ENCODE measurements at places on chromosomes 6 and 20.

GRCh38 chr6:26452631-26453235, 5.0 kb upstream of the BTN2A1 start:
- no peak for DNase-seq

GRCh38 chr20:51610111-51610510, 67.6 kb upstream of the NFATC2 start:
- no peak for DNase-seq

GRCh38 chr6:160088784-160089533, 32.7 kb upstream of the SLC22A1 start:
- no peak for DNase-seq

DNA sequence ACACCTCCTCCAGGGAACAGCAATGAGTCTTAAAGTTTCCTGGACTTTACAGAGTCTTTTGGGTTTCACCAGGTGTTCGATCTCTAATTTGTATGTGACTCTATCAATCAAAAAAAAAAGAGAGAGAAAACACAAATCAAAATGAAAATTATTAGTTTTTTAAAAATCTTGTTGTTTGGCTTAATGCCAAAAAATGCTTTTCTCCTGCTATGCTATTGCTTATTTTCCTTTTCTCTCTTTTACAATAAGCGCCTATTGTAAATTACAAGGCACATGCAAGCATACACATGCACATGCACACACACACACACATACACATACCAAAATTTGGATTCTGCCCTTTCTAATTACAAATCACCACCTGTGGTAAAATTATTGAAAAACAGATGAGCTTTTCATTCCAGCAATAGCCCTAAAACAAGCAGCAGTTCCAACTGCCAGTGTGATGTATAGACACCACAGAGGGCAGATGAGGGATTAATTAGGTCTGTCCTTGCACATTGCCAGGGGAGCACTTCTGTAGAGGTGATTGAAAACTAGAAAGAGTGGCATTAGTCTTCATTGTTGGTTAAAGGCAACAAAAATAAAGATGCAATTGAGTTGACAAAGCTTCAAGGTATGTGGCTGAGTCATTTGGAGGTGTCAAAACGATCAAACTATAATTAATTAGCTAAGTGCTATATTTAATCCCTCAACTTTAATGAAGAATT, 631.7 kb downstream of the TFAP2B start:
- no peak for DNase-seq

DNA sequence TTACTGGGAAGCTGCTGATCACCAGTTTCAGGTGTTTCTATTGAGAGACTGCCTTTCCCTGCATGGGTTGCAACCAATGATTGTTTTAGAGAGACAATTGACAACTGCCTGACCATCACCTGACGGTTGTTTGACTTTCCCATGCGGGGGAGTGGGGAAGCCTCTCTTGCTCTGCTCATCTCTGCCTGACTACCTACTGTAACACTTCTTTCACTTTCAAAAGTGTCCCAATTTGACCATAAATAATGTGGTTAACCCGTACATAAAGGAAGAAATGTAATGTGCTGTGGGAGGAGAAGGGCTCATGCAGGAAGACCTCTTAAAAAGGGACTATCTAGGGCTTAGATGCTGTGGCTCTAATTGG, 122.1 kb upstream of the PHACTR1 start:
- DNase-seq, result no peak

DNA sequence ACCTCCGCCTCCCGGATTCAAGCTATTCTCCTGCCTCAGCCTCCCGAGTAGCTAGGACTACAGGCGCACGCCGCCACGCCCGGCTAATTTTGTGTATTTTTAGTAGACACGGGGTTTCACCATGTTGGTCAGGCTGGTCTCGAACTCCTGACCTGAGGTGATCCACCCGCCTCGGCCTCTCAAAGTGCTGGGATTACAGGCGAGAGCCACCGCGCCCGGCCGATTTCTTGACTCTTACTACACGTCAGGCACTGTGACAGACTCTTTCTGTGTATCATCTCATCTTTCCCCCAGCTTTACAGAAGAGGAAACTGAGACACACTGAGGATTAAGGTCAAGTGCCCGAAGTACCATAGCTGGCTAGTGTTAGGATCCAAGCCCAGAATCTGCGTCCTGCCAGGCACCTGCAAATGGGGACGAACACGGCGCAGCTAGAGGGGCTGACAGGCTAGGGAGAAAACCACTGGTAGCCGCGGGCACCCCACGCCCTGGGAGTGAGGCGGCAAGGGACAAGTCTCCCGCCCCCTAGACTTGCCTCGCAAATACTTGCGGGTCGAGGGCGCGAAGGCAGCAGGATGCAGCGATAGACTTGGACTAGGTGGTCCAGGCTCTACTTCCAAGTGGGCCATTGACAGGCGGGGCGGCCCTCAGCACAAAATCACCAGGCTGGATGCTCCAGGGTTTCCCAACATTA, 1.1 kb upstream of the TAF8 start:
- DNase-seq, result no peak

DNA sequence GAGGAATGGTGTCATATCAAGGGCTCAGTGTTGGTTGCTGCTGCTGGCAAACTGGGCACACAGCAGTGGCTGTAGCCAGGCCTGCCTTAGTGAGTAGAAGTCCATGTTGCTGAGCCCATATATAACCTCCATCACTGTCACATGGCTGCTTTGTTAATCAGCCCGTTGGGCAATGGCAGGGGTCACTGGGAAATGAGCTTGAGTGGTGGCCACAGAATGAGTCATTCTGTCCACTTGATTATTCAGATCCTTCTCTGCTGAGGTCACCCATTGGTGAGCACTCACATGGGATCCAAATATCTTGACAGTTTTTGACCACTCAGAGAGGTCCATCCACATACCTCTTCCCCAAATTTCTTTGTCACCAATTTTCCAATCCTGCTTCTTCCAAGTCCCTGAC, 898.9 kb upstream of the EYS start:
- DNase-seq, result no peak

GRCh38 chr6:4338884-4339283, 203.5 kb upstream of the ECI2 start:
- DNase-seq, result no peak

DNA sequence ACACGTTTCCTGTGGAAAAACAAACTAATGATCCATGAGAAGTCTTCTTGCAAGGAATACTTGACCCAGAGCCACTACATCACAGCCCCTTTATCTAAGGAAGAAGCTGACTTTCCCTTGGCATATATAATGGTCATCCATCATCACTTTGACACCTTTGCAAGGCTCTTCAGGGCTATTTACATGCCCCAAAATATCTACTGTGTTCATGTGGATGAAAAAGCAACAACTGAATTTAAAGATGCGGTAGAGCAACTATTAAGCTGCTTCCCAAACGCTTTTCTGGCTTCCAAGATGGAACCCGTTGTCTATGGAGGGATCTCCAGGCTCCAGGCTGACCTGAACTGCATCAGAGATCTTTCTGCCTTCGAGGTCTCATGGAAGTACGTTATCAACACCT, 35.4 kb downstream of the GCNT2 start:
- DNase-seq, result no peak

GRCh38 chr6:73798592-73798991, 102.6 kb downstream of the CD109 start:
- DNase-seq, result no peak

GRCh38 chr6:84095156-84095555, 61.6 kb downstream of the MRAP2 start:
- no peak for DNase-seq
